ENCODE measurements at places on chromosomes 11 and 22.

DNA sequence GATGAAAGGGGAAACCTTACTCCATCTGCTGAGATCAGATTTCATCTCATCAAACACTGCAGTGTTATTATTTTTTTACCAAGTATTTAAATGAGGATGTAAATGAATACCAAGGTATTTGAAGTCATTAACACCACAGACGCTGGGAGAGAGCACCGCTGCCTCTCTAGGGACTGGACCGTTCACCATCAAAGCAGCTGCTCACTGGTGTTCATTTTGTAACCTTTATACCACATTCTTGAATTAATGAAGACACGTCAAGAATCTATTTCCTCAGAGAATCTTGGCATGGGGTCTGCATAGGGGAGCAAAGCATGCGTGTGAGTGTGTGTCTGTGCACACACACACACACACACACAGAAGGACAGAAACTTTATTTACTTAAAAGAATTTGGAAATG lies 15.6 kb downstream of the SIAE start:
- DNase-seq = no peak

GRCh38 chr11:83572581-83573496 lies 286.7 kb upstream of the CCDC90B start:
- DNase-seq = no peak

- DNase-seq = no peak
Measured at GRCh38 chr11:118227865-118228785, 3.3 kb upstream of the JAML start.

GRCh38 chr11:133011604-133012003 lies 520.7 kb downstream of the OPCML start:
- no peak for DNase-seq

DNA sequence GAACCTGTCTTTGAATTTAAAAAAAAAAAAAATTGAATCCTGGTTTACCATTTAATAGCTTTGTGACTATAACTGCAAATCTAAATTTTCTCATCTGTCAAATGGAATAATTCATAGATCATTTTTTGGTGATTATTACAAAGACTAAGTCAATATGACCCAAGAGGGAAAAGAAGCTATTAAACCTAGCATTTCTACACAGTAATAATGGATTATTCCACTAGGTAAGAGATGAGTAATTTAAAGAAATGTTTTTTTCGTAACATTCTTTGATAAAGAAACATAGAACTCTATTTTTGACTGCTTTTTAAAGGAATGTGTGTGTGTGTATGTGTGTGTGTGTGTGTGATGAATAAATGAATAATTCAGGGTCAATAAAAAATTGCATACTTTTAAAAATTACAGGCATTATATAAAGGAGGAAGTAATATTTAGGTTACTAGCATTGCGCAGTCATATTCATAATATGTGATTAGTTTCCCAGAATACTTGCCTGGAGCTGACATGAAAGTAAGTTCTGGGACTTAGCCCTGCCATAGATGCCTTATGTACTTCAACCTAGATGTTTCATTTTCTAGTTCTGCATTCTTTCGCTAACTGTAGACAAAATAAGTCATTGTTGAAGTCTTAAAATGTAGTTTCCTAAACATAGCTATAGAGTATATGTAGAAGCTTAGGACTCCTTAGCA lies 72.9 kb downstream of the TMEM135 start:
- DNase-seq = no peak

GRCh38 chr11:124763156-124763947 lies 1.3 kb upstream of the ESAM start:
- DNase-seq = peak; percentile 26

- DNase-seq = no peak
Measured at GRCh38 chr11:122758339-122758738, 80.0 kb upstream of the CRTAM start.

GRCh38 chr22:31230155-31230870 lies 18.2 kb downstream of the LIMK2 start:
- DNase-seq = no peak

GRCh38 chr11:103806130-103806895 lies 230.1 kb upstream of the DDI1 start:
- no peak for DNase-seq

DNA sequence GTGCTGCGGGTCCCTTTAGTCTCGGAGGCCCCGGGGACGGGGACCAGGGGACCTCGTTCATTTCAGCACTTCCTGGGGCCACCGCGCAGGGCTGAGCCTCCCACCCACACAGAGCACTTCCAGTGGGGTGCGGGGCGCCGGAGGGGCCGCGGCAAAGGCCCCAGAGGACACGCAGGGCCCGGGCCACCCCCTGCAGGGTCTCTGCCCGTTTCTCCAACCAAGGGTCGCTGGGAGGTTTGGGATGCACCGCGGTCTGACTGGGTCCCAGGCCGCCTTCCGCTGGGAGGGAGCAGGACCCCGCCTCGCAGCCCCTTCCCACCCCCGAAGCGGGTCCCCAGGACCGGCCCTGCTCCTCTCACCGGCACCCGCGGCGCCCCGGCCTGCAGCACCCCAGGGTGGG lies 37.5 kb downstream of the TOLLIP start:
- no peak for DNase-seq

DNA sequence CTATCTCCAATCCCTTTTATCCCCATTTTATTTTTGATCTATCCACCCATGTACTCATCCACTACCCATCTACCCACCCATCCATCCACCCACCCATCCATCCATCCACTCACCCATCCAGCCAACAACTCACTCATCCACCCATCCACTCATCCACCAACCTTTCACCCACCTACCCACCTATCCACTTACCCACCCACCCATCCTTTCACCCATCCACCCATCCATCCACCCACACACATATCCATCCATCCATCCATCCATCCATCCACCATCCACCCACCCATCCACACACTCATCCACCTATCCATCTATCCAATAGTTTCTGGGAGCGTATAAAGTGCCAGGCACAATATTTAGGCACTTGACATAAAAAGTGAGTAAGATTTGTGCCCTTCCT lies 39.2 kb upstream of the NFAM1 start:
- DNase-seq = no peak

DNA sequence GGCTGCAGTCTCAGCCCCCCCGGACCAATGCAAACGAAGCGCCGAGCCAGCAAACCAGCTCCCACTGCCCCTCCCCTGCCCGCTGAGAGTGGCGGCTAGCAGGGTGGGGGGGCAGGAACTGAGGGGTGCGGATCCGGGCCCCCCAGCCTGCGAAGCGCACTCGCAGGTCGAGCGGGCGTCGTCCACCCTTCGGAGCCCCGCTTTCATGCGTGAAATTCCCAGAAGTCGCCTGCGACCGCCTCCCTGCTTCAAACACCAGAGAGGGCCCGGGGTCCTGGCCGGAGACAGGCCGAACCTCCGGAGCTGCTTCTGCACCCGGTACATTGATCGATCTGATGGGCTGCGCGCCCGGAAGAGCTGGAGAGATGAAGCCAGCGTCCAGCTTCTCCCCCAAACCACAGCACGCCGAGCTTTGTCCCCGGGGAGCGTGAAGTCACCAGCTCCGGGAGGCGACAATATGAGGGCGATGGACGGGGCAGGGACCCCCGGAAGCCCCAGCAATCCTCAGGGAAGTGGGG lies 646 bp upstream of the PATZ1 start:
- no peak for DNase-seq

- DNase-seq = no peak
Measured at GRCh38 chr11:70210051-70210501, 7.0 kb downstream of the FADD start.

DNA sequence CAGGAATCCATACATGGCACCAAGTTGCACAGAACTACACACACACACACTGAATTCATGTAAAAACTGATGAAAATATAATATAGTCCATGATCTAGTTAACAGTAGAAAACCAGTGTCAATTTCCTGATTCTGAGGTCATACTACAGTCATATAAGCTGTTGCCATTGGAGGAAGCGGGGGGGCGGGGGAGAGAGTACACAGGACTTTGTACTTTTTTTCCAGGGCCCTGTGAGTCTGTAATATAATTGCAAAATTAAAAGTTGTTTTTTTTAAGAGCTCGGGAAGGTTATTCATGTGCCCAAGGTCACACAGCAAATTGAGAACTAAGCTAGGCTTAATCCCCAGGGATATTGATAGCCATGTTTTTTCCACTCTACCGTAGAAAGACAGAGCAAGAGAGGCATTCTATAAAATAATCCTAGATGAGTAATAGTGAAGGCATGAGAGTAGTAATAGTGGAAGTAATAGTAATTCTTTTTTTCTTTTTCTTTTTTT lies 312.3 kb downstream of the MN1 start:
- DNase-seq = no peak

DNA sequence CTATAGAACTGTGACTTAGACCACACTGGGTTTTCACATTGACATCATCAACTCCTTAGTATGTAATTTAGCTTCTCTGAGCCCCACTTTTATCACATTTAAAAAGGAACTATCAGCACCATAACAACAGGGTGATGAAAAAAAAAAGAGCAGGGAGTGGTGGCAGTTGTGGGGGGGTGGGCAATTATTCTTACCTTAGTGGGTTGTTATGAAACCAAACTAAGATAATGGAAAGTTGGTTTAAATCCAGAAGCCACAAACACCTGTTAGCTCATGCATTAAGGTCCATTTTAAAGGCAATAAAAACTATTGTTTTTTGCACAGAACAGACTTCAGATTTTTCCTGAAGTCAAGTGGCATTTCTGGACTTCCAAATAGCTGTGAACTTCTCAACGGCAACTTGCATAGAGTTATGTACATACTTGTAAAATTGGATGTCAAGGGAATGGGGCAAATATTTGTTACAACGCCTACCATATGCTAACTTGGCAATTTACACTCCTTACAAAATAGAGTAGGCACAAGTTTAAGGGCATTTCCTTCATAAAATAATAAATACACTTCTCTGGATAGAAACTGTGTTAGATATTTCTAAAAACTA lies 793.6 kb downstream of the DLG2 start:
- DNase-seq = no peak

DNA sequence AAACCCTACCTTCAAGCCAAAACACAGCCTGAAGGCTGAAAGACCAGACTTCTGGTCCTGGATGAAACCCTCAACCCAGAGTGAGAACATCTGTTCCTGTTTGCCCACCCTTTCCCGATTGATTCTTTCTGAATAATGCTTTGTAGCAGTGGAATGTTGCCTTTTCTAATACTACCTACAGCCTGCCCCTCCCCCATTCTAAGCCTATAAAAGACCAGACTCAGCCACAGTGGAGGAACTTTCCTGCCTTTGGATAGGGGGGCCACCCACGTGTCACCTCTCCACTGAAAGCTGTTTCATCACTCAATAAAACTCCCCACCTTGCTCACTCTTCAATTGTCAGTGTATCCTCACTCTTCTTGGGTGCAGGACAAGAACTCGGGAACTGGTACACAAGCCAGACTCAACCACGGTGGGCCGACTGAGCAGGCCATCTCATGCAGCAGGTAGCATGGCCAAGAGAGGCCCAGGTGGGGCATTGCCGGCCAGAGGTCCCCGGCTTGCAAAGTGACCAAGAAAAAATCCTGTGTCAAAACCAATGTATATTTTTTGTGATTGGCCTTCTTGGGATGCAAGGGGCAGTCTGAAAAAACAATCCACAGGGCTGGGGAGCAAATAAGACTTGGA lies 6.6 kb upstream of the APOL6 start:
- DNase-seq = no peak

DNA sequence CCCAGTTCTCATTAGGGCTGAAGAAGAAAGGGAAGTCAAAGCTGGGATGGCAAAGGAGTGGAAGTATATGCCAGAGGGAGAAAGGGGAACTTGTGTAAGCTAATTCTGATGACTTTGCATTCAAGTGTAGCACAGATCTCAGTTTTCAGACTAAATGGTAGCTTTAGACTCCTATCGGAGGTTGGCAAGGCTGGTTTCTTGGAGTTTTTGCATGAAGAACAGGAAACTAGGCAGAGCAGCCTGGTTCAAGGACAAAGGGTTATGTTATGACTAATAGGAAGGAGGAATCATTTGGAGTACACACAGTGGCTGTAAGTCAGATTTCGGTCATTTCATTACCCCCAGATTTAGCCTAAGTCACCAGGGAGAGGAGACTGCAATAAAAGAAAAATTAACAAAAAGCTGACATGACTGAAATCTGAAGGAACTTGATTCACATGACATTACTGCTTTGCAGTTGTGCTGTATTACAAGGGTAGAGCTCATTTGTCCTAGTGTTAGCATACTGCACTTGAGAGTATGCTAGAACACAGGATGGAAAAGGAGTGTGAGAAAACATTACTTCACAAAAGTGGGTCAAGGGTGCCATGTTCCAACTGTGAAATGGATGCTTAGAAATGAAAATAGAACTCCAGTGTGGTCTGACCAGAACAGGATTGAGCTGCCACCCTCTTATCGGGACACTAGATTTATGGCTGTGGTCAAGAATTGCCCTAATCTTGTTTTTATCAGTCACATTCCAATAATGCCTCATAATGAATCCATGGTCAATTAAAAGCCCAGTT lies 23.6 kb downstream of the ADM start:
- no peak for DNase-seq

DNA sequence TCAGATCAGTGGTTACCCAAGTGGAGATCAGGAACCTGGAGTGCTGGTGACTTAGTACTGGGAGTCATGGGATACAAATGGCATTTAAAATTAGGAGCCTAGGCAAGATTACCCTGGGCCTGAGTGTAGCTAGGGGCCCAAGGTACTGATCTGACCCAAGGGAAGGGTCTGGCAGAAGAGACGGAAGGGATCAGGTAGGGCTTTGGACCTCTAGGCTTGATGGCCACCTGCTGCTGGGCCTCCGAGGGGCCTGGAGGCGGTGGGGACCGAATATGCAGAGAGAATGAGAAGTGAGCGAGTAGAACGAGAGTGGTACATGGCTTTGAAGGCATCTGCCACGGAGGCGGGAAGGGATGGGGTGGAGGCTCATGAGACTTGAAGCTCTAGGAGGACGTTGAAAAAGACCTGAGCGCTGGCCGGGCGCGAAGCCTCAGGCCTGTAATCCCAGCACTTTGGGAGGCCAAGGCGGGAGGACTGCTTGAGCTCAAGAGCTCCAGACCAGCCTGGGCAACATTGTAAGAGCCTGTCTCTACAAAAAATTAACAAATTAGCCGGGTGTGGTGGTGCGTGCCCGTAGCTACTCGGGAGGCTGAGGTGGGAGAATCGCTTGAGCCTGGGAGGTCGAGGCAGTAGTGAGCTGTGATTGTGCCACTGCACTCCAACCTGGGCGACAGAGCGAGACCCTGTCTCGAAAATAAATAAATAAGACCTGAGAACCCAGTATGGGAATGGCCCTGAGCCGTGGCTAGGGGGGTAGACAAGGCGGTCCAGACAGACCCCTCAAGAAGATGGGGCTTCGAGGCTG lies 563 bp upstream of the PPIL2 start:
- DNase-seq = no peak

GRCh38 chr22:38136607-38137006 lies 26.1 kb upstream of the BAIAP2L2 start:
- DNase-seq = no peak
